CD4-positive, alpha-beta T cell treated with Interleukin-4 for 4 hours (primary cell): ENCODE measurements at places on chromosomes 12 and 14.

GRCh38 chr12:50246873-50247612, 36.3 kb downstream of the LIMA1 start:
- peak; percentile 47 for DNase-seq

DNA sequence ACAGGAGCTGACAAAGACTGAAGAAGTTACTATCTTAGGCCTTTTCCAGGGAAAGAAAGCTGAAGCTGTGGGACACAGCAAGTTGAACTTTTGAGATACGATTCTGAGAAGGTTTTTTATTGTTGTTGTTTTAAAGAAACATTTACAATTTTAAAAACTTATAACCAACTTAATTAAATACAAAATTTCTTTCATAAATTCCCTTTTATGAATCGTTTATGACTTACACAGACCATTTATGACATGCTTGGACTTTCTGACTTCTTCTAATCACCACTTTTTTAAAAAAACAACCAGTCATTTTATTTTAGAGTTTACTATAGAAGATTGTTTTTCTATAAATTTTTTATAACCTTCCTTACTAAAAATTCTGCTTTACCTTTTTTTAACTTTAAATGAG, 68.7 kb downstream of the DHRS2 start:
- DNase-seq, result no peak

DNA sequence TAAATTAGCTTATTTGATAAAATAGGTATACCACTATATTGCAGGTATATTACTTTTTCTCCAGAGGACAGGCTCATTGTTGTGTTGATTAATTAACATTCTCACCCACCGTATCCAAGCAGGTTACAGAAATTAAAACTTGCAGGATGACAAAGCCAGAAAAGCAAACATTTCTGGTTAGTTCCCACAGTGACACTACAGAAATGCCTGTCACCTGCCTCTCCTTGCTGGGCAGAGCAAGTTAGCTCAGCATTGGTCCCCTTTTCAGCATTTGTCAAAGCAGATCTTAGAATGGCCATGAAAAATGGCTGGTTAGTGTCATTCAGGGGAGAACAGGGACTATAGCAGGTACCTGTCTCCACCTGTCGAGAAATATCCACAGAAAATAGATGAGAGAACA, 38.8 kb downstream of the RMST start:
- no peak for DNase-seq

GRCh38 chr12:110995016-110995415, 74.6 kb upstream of the MYL2 start:
- DNase-seq, result no peak

GRCh38 chr12:79056775-79057174, 192.2 kb downstream of the SYT1 start:
- no peak for DNase-seq

DNA sequence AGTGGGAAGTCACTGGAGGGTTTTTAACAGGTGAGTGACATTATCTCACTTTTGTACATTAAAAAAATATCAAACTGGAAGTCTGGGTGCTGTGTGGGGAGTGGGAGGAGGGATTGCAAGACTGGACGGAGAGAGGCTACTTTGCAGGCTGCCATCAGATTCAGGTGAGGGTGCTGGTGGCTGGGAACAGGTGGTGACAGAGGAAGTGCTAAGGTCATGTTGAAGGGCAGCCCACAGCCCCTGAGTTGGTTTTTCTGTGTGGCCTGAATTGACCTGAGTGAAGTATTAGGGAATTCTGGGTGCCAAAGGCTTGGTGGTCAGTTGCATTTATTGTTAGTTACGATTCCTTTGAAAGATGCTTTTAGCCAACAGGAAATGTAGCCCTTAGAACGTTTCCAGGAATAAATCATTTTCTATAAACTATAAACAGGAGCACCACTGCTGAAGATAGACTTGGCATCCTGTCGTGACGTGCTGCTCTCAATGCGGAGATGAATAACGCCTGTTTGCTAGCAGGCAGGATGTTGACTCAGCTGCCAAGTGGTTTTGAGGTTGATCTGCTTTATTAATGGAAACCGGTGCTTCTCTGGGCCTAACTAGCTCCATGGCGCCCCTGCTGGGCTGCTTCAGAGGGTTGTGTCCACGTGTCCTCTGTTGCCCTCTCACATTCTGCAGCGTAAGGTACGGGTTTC, 707.5 kb upstream of the TMEM132C start:
- peak; percentile 13 for DNase-seq

- DNase-seq, result no peak
Observed at GRCh38 chr14:101055776-101056374, 152.4 kb upstream of the RTL1 start.

DNA sequence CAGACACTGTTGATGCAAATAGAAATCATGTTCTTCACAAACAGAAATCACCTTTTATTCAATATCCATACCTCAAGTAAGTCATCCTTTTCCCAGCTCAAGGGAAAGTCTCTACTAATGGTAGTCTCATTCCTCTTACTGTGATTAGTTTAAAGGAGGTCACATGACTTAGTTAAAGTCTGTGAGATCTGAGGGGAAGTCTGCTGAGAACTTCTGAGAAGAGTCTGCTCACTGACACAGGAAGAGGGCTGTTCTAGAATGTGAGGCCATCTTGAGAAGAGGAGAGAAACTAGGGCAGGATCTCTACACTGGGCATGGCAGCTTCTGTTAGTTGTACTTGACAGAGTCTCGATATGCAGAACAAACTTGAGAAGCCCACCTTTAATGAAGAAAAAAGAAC, 146.8 kb downstream of the C12orf42 start:
- no peak for DNase-seq

DNA sequence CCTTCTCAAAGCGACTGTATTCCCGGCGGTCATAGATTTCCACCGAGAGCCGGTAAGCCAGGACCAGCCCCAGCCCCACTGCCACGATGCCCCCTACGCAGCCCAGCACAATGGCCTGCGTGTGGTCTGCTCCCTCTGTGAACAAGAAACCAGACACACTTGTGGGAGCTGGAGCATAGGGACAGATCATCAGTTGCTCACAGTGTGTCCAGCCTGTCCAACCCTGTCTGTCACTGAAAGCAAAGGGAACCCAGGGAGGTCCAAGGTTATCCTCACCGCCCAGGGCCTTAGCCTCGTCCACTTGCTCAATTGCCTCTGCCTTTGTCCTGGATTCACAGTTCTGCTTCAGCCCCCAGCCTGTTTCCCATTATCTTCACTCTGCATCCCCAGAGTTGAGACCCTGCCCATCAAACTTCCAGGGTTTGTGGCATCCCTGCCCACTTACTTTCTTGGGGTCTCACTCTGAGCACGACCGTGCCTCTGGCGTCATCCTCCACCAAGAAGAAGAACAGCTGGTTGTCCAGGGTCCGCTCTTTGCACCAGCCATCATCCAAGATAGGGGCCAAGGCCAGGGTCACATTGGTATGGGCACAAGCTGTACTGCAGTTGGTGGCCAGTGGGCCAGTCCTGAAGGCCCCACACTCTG, 11.3 kb upstream of the CSAD start:
- DNase-seq, result no peak

GRCh38 chr14:37865719-37866549, 270.5 kb downstream of the TTC6 start:
- no peak for DNase-seq
